ENCODE measurements at places on chromosomes 4 and X.
A peak's percentile ranks its signal among the peaks of the same experiment; 100 is the strongest.

GRCh38 chr4:2734612-2735011 is 21.5 kb downstream of the TNIP2 start:
- no peak for DNase-seq

DNA sequence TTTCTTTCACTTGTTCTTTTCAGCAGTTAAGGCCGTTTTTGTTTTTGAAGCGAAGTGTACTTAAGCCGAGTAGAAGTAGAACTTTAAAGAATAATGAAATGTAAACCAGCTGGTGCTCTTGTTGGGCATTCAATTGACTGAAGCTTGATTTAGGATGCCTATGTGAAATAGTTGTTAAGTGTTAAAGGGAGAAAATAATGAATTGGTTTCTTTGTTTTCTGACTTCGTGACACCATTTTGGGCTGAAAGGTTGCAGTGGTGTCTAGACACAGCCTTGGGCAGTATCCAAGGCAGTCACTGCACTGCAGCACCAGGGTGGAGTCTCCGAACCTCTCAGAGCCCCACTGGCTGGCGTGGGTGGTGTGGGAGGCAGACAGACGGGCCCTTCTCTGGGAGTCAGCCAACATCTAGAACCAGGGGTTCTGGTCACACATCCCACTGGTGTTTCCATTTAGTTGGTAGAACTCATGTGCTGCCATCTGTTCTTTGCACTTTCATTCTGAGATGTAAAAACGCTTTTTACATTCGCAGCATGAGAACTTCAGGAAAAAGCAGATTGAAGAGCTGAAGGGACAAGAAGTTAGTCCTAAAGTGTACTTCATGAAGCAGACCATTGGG is 3.5 kb downstream of the UCHL1 start:
- no peak for DNase-seq

DNA sequence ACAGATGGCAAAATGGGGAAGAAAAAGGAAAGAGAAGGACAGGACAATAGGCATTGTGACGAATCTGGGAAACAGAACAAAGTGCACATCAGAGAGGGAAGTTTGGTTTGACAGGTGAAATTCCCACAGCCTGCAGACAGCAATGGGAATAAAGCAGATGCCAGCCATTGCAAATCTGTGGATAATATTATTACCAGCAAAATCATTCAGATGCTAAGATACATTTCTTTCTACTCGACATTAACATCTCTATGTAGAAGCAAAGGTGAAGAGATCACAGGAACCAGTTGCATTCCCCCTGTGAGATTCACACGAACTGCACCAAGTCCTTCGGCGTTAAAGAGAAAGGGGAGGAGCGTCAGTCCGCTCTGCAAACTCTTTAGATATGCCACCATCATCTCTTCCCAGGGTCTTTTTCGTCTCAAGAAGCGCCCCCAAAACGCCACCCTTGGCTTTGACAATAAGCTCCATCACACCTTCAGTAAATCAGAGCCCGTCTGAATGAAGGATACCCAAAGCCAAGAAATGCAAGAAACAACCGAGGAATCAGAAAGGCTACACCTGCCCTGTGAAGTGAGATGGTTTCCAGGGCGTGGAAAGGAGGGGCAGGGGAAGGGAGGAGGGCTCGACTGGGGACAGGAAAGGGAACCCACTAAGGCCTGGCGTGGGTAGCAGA is 1.9 kb downstream of the NEUROG2 start:
- DNase-seq, result no peak

- no peak for DNase-seq
Measured at GRCh38 chr4:84324303-84325245, 174.5 kb downstream of the NKX6-1 start.

GRCh38 chrX:149570668-149571067 is 16.6 kb downstream of the MAGEA9B start:
- no peak for DNase-seq

DNA sequence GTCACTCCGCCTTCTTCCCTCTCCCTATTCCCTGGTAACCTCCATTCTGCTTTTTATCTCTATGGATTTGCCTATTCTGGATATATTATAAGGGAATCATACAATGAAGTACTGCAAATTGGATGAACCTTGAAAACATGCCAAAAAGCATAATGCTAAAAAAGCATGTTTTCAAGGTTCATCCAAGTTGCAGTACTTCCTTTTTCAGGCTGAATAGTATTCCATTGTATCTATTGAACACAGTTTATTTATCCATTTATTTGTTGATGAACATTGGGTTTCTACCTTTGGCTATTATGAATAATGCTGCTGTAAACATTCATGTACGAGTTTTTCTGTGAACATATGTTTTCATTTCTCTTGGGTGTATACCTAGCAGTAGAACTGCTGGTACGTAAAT is 9.2 kb downstream of the SAP30 start:
- no peak for DNase-seq

GRCh38 chr4:48247142-48247877 is 22.3 kb downstream of the TEC start:
- no peak for DNase-seq

- DNase-seq, result no peak
Measured at GRCh38 chrX:118884552-118885138, 61.0 kb downstream of the ZCCHC12 start.

GRCh38 chrX:40496728-40497127 is 84.0 kb upstream of the ATP6AP2 start:
- DNase-seq, result no peak

GRCh38 chr4:119136546-119136945 is 914 bp downstream of the MYOZ2 start:
- no peak for DNase-seq

- no peak for DNase-seq
Measured at GRCh38 chrX:151680805-151681204, 14.5 kb upstream of the PRRG3 start.

GRCh38 chr4:94488670-94489069 is 36.9 kb downstream of the PDLIM5 start:
- no peak for DNase-seq

- no peak for DNase-seq
Measured at GRCh38 chr4:5708449-5709206, at the start of gene EVC2. EVC2 (minus strand) TSS chr4:5708559; CDS start chr4:5708513, 46 bp downstream.

GRCh38 chr4:78864405-78865024 is 74.7 kb downstream of the PAQR3 start:
- DNase-seq, result peak; percentile 49

DNA sequence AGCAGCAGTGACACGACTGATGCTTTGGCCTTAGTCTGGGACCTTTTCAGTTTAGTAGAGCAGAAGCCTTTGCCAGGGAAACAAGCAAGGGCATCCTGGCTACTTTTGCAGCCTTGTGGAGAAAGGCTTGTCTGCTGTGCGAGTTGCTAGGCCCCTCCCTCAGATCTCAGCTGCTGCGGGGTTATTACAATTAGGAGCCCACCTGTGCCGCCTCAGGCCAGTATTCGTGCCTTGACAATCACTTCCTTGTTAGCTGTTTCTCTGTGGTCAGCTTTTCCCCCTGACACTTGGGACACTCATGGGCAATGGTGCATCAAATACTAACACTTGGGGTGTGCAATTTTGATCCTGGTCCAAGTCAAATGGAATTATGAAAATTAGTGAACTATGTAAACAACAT is 67.9 kb downstream of the SH2D1A start:
- DNase-seq, result no peak

- DNase-seq, result no peak
Measured at GRCh38 chr4:81366779-81367178, 104.9 kb downstream of the RASGEF1B start.

- DNase-seq, result no peak
Measured at GRCh38 chrX:30156880-30157560, 58.3 kb upstream of the MAGEB2 start.

DNA sequence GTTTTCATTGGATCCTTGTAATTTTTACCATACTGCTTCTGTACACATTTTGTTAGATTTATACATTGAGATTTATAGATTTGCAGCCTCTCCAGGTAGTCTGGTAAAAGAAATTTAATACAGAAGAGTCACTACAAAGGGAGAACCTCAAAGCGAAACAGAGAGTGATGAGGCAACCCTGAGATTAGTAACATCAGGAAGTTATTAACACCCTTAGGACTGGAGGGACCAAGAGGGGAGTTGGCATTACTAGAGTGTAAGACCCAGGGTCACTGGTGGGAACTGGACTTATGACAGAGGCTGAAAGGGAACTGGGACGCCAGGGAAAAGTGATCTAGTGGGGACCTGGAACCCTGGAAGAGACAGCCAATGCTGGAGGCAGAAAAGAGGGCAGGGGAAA is 20.6 kb upstream of the MAML3 start:
- DNase-seq, result no peak

GRCh38 chr4:141121768-141122454 is 11.4 kb downstream of the RNF150 start:
- DNase-seq, result no peak

DNA sequence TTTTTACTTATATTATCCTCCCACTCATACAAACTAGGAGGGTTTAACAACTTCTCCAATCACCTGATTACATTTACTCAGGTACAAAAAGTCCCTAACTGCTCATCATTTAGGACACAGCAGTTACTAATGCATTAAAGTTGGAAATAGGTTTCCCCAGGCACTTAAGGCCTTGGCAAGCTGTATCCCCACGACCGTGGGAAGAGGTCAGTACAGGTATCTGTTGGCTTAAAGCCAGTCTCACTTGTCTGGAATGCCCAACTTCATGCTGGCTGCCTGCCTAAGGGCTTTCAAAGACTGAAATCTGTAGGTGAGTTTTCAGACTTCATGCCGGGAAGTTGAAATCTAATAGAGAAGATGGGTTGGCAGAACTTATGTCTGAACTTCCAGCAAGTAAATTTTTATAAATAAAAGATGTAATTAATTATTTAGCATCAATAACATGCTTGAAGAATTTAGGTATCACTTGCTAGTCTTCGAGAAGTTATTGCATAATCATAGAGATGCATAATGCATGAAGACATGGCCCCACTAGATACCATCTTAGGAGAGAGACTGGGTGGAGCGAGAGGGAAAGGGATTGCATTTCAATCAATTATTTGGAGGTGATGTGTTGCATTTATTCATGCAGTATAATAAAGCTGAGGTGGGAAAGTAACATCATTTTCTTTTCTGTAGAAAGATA is 54.2 kb downstream of the SCD5 start:
- no peak for DNase-seq

DNA sequence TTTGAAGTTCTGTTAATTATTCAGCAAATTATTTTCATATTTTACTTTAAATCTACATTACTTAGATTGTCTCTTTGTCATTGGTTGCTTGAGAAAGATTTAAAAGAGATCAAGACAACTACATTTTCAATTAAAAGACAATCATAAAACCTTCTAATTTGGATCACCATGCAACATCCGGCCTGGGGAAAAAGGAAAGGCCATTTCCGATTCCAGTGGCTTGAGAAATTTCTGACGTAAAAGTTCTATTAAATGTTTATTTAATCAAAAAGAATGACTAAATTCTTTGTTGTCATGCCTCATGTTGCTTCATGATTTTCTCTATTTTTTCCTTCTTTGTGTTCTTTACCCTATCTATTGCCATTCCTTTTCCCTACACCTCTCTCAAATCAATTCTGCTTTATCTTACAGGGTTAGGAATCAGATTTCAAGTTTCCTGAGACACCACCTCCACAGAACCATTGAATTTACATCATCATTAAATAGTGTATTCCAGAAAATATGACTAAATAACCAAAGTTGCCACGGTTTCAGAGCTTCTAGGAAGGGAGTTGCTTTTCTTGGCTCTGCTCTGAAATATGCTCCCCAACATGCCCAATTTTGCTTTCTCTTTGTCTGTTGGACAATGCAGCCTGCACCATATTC is 124.6 kb upstream of the ACSL4 start:
- no peak for DNase-seq

- DNase-seq, result no peak
Measured at GRCh38 chr4:821631-822030, 4.3 kb downstream of the CPLX1 start.

- no peak for DNase-seq
Measured at GRCh38 chr4:38406243-38406642, 257.8 kb upstream of the KLF3 start.

DNA sequence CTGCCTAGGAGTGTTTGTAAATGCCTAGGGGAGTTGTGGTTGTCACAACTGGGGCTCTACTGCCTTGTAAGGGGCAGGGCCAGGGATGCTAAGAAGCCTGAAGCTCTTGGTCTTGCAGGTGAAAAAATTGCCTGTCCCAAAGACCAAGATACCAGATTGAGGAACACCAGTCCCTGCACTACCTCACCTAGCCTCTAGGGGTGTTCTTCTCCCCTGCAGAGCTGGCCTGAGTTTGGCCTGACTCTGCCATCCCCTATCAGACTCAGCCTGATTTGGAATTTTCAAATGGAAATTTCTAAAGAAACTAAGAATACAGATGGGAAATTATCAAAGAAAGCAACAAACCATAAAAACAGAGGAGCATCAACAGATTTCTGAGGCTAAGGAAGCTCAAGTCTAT is 90.4 kb downstream of the ZC4H2 start:
- DNase-seq, result no peak

DNA sequence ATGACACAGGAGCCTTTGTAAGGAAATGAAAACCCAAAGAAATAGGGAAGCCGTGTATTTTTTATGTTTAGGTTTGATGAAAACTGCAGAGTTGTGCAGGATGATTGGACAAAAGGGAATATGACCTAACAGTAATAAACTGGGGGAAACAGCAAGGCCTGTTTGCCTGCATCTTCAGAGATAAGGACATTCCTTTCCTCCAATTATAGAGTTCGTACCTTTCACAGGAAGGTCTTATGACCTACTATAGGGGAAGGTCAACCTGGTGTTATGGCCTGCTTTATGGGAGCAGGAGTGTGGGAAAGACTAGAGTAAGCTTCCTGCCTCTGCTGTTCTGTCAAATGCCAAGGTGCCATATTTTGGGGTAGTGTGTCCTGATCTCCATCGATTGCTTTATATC is 42.5 kb downstream of the BBS12 start:
- no peak for DNase-seq

DNA sequence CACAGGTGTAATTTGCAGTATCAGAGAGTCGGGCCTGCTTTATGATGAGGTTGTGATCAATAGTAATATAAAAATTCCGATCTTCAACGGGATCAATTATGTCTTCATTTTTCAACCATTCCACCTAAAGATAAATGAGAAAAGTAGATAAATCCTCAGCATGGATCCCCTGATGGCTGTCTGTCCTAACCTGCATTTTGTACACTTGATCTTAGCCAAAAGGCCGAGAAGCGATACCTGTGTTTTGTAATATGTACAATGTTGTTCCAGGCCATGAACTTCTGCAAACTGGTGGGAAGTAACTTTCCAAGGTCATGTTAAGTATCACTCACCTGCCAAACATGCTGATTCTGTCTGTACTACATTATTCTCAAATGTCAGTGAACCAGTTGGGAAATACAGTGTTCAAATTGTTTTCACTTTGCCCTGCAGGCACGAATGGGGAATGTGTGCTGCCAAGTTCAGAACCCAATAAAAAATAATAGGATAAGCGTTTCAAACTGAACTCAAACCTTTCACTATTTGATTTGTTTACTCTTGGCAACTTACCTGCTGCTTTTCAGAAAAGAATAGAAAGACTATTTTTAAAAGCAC is 298.1 kb downstream of the UNC5C start:
- no peak for DNase-seq

Data from brain pericyte (primary cell).